ENCODE measurements at places on chromosomes 7 and 10. TPM values are rescaled to one million over a fixed set of nuclear protein-coding genes. Genes with fewer than 3 reads are reported as not detected.
A peak's percentile ranks its signal among the peaks of the same experiment; 100 is the strongest.

C10orf62 gene
- total RNA-seq: not detected

PAPOLB gene
- not detected for total RNA-seq

UCN3 gene
- not detected for total RNA-seq

DNA sequence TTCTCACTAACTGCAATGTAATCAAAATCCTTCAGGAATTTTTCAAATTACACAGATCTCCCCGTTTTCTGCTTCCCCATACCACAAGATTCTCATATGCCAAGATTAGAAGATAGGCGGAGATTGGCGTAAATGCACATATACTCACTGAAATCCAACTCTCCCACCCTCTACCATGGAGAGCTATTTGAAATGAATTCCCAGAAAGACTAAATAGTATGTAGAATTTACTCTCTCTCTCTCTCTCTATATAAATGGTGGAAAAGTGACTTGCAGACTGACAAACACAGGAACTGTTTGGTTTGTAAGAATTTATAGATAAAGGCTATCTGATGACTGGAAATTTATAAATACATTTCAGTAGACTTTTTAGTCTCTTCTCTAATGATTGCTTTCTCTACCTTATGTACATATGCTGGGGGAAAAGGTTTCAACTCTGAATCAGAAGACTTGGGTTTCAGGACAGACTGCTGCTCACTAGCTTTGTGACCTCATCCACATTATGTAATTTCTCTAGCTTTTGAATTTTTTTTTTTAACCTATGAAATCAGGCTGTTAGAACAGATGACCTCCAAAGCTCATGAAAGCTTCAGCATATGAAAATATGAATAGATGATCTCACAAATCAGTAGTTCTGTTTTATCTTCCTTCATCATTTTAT, 67.8 kb upstream of the CSTF2T start:
- H3K36me3 ChIP-seq: no peaks in the 10 kb centered on the region
- H3K4me1 ChIP-seq: no peaks in the 10 kb centered on the region
- no peak for DNase-seq
- H3K27ac ChIP-seq: no peak overlapping the region
- H3K4me3 ChIP-seq: no peak overlapping the region

GRCh38 chr10:113767222-113767621, 15.7 kb downstream of the PLEKHS1 start:
- peaks cover 41% of the 10 kb centered on the region for H3K27me3 ChIP-seq
- no peak overlapping the region for H3K27ac ChIP-seq
- no peak for DNase-seq
- no peaks in the 10 kb centered on the region for H3K36me3 ChIP-seq

ALOX5 gene
- 0.21 TPM for total RNA-seq

GRCh38 chr10:15678851-15679250, 40.9 kb downstream of the ITGA8 start:
- no peak overlapping the region for H3K27ac ChIP-seq
- no peak for DNase-seq
- no peaks in the 10 kb centered on the region for H3K4me1 ChIP-seq
- peaks cover 15% of the 10 kb centered on the region for H3K27me3 ChIP-seq

- no peak overlapping the region for H3K4me3 ChIP-seq
- H3K4me1 ChIP-seq: no peaks in the 10 kb centered on the region
Measured at GRCh38 chr7:118762451-118762850, 537.9 kb downstream of the ANKRD7 start.

- DNase-seq: no peak
- no peak overlapping the region for H3K27ac ChIP-seq
- no peaks in the 10 kb centered on the region for H3K4me1 ChIP-seq
- peaks cover 2% of the 10 kb centered on the region for H3K27me3 ChIP-seq
- no peaks in the 10 kb centered on the region for H3K36me3 ChIP-seq
- no peak overlapping the region for H3K4me3 ChIP-seq
Measured at GRCh38 chr7:158557441-158557755, 30.2 kb downstream of the PTPRN2 start.

DNA sequence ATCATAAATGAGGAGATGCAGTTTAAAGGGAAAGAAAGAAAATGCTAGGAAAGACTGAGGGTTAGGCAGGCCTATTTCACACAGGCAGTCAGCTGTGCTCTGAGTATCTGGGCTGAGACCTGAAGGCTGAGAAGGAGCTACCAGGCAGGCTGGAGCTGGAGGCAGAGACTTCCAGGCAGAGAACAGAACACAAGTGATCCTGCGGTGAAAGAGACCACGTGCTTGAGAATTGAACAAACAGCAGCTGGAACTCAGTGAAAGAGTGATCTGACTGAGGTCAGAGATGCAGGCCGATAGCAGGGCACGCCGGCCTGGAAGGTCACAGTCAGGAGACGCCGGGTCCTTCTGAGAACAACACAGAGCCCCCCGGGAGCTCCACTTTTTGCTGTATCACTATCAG, 147.8 kb downstream of the ADAM12 start:
- no peak overlapping the region for H3K4me3 ChIP-seq
- H3K4me1 ChIP-seq: no peaks in the 10 kb centered on the region
- H3K36me3 ChIP-seq: no peaks in the 10 kb centered on the region
- no peak overlapping the region for H3K27ac ChIP-seq
- DNase-seq: no peak
- no peaks in the 10 kb centered on the region for H3K27me3 ChIP-seq

SPDYE16 gene
- 0.14 TPM for total RNA-seq

- H3K4me3 ChIP-seq: no peak overlapping the region
- peak overlapping the region; percentile 39 for H3K27ac ChIP-seq
- H3K36me3 ChIP-seq: no peaks in the 10 kb centered on the region
- H3K27me3 ChIP-seq: peaks cover 6% of the 10 kb centered on the region
- no peak for DNase-seq
Measured at GRCh38 chr10:33376976-33377657, 42.6 kb upstream of the NRP1 start.

GRCh38 chr7:134997214-134997885, 11.0 kb downstream of the AGBL3 start:
- no peak overlapping the region for H3K27ac ChIP-seq
- peaks cover 18% of the 10 kb centered on the region for H3K36me3 ChIP-seq
- H3K4me1 ChIP-seq: peaks cover 16% of the 10 kb centered on the region
- no peaks in the 10 kb centered on the region for H3K27me3 ChIP-seq
- H3K4me3 ChIP-seq: no peak overlapping the region
- DNase-seq: no peak

POU6F2 gene
- 0.27 TPM for total RNA-seq

POLD2 gene
- total RNA-seq: 215 TPM

VSTM4 gene
- 0.57 TPM for total RNA-seq

GRCh38 chr7:151683615-151684407, 164.1 kb upstream of the RHEB start:
- peaks cover 2% of the 10 kb centered on the region for H3K4me1 ChIP-seq
- H3K27ac ChIP-seq: no peak overlapping the region
- DNase-seq: no peak
- H3K4me3 ChIP-seq: no peak overlapping the region
- H3K36me3 ChIP-seq: no peaks in the 10 kb centered on the region

DNA sequence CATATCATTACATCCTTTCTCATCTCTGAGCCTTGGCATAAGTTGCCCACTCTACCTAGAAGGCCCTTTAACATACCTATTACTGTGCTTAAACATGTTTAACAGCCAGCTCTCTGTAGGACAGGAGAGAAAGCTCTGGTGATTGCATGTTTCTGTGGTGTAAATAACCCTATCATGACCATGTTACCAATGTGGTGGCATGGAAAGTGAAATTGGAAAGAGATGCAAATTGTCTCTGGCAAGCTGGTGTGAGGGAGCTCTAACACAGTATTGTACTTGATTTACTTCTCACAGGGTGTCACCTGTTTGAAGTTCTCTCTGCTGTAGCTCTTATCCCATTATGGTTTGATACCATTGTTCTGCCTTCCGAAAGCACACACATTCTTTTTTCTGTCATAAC, 231.8 kb upstream of the DKK1 start:
- no peaks in the 10 kb centered on the region for H3K27me3 ChIP-seq
- H3K4me3 ChIP-seq: no peak overlapping the region
- H3K27ac ChIP-seq: no peak overlapping the region
- no peaks in the 10 kb centered on the region for H3K4me1 ChIP-seq

DNA sequence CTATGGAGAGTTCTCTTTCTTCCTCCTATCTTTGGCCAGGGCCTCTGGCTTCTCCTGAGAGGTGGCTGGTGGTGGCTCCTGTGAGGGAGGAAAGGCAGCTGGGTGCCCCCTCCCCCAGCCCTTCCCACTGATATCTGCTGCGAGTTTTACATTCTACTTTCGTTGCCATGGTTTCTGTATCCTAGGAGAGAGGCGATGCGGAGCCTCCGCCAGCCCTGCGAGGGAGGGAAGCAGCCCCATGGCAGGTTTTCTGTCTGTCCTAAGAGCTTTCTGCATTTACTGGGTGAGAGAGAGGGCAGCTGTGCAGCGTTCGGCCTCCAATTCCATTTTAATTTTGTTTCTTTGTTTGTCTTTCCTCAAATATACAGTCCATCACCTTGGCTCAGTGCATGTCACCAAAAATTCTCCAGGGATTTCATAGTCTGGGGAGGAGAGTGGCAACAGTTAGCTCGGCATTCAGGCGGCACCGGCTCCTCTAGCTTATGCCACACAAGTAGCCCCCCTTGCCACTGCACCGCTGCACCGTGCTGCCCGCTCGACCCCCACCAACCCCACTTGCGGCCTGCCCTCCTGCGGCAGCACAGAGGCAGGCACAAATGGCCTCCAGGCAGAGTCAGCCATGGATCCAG, 20.4 kb downstream of the DNAJB12 start:
- peak overlapping the region; percentile 99 for H3K27ac ChIP-seq
- H3K4me3 ChIP-seq: peak overlapping the region; percentile 58
- DNase-seq: no peak
- H3K36me3 ChIP-seq: peaks cover 42% of the 10 kb centered on the region
- peaks cover 73% of the 10 kb centered on the region for H3K4me1 ChIP-seq
- no peaks in the 10 kb centered on the region for H3K27me3 ChIP-seq

DNA sequence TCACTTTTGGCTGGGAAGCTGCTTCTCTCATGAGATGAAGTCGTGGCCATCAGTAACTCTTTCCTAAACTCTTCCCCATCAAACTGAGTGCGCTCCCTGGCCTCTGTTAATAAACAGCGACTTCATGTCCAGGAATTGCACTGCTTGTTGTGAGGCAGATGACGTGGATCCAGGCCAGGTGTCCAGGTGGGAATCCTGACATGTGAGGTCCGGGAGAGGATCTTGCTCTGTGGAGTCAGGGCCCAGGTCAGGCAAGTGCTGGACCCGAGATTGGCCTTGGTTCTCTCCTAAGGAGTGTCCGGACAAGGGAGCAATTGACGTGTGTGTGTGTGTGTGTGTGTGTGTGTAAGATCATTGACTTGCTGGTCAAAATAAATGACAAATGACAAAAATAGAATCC, 362.7 kb downstream of the GLRX3 start:
- no peaks in the 10 kb centered on the region for H3K27me3 ChIP-seq
- DNase-seq: no peak
- no peaks in the 10 kb centered on the region for H3K36me3 ChIP-seq

DNA sequence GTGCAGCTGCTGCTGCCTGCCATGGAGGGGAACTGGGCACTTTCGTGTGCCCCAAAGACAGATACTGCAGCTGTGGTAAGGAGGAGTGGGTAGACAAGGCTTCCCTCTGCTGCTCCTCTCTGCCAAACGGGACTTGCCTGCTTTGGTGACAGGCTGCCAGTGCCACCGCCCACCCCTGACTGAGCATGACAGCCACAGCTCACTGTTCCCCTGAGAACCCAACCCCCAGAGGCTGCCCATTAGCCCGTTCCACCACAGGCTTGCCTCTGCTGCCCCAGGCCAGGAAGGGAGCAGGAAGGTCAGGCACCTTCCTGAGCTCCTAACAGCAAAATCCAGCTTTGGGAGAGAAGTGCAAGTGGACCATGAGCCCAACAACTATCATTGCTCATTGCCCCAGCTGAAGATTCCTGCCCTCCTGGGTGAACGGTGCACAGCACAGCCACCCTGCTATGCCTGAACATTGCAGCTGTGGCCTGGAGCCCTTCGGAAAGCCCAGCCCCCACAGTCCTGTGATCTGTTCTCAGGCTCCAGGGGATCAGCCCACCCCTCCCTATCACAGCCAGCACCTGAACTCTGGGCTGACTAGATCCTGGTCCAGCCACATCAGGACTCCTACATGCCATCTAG, 58.7 kb upstream of the ANTXRL start:
- H3K4me1 ChIP-seq: peaks cover 5% of the 10 kb centered on the region
- DNase-seq: no peak
- no peaks in the 10 kb centered on the region for H3K27me3 ChIP-seq

GRCh38 chr10:50334273-50334672, 83.0 kb upstream of the ASAH2 start:
- peak overlapping the region; percentile 2 for H3K27ac ChIP-seq
- H3K4me3 ChIP-seq: no peak overlapping the region
- no peaks in the 10 kb centered on the region for H3K27me3 ChIP-seq
- no peak for DNase-seq
- H3K36me3 ChIP-seq: peaks cover 23% of the 10 kb centered on the region

GPER1 gene
- 0.46 TPM for total RNA-seq

DNA sequence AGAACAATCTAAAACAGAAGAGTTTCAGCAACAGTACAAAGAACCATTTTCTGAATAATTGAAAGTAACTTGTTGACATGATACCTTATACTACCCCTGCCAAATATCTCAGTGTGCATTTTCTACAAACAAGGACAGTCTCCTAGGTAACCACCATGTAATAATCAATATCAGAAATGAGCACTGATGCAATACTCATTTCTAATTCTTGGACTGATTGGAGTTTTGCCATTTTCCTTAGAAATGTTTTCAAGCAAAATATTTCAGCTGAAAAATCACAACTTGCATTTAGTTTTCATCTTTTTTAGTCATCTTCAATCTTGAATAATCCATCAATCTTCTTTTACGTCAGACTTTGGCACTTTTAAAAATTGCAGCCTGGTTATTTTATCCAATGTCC, 420.2 kb downstream of the CDC14C start:
- no peak overlapping the region for H3K4me3 ChIP-seq
- DNase-seq: no peak
- H3K27me3 ChIP-seq: no peaks in the 10 kb centered on the region
- no peak overlapping the region for H3K27ac ChIP-seq
- no peaks in the 10 kb centered on the region for H3K36me3 ChIP-seq

OR2A5 gene
- total RNA-seq: not detected

All from activated T-helper 2 cell treated with anti-CD3 and anti-CD28 coated beads, Interferon-gamma antibody, Interleukin-2, Interleukin-4, amounts not matched to agents 10 μg/mL and 5 μg/mL and 100 μg/mL, durations not matched to agents 14 hours and 24 hours and 36 hours (primary cell).